ENCODE measurements at places on chromosomes 12 and 14.

GRCh38 chr12:66819587-66819986 is 140.7 kb upstream of the GRIP1 start:
- DNase-seq = no peak

DNA sequence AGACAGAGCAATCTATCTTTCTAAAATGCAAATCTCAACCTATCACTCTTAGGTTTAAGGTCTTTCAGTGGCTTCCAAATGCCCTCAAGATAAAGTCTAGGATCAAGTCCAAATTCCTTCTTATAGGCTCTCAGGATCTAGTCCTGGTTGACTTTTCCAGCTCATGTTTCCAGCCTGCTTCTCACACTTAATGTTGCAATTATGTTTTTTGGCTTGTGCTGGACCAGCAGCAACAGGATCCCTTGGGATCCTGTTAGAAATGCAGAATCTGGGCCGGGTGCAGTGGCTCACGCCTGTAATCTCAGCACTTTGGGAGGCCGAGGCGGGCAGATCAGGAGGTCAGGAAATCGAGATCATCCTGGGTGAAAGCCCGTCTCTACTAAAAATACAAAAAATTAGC is 10.6 kb downstream of the GPR33 start:
- DNase-seq = no peak

GRCh38 chr12:10395390-10395998 is 5.7 kb upstream of the KLRK1 start:
- DNase-seq = peak; percentile 74

DNA sequence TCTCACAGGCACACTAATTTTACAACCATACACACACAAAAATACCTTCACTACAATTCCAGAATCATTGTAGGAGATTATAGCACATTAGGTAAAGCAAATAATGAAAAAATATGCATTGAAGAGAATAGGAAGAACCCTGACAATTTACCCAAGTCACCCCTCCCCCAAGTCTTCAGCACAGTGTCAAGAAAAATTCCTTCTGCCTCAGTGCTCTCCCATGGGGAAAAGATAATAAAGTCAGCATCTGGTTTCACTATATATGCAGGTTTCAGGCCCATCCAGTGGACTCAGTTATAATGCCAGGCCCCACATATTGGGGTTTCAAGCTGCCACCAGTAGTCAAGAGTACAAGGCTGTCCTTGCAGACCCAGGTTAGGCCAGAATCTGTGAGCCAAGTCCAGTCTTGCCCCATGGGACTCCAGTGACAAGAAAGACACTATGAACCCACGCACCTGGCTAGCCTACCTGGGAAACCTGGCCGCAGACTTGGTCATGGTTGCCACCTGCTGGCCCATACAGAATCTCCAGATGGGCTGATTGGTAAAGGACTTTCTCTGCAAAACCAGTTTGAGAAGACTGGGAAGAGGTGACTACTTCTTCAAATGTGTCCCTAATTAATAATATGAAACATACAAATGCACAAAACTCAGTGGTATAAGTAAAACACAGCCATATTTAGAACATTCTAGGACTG is 398.6 kb upstream of the FLRT2 start:
- DNase-seq = no peak

GRCh38 chr14:85218982-85219381 is 311.0 kb upstream of the FLRT2 start:
- no peak for DNase-seq

DNA sequence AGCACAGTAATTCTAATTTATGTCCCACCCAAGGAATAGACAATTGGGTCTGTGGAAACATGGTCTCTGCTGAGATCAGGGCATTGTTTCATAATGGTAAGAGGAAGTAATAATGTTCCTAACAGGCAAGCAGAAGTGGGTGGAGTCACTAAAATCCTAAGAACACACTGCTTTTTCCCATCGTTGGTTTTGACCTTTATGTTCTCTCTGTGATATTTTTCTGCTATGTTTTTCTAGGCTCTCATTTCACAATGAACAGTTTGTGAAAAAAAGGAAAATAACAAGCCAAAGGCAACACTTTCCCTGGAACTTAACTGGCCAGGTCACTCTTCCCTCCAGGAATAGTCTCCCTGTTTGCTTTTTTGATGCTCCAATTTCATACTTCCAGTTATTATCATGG is 80.6 kb upstream of the OVCH1 start:
- DNase-seq = no peak

- no peak for DNase-seq
Observed at GRCh38 chr14:81018684-81019083, 63.3 kb downstream of the TSHR start.

- DNase-seq = no peak
Observed at GRCh38 chr12:62647586-62647985, 181.0 kb downstream of the MON2 start.

GRCh38 chr14:23929136-23929535 is 24.4 kb upstream of the DHRS4 start:
- DNase-seq = no peak

- DNase-seq = no peak
Observed at GRCh38 chr14:100581228-100582145, 5.7 kb downstream of the BEGAIN start.

- DNase-seq = no peak
Observed at GRCh38 chr12:72839696-72840095, 567.5 kb downstream of the TRHDE start.

DNA sequence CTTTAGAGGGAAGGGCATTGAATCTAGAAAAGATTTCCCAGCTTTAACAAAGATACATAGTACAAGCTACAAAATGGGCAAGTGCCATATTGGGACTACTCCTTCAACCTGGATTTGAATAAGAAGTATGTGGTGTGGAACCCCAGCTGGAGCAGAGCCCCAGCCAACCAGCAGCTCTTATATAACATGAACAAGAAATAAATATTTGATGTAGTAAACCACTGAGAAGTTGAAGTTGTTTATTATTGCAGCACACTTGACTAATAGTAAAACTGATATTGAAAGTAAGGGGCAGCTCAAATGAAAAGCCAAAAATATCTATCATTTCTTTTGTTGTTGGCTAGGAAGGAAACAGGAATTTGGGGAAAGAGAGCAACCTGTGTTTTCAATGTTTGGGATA is 701.8 kb downstream of the TMTC2 start:
- no peak for DNase-seq

Measured in CD4-positive, alpha-beta T cell treated with Interleukin-15 for 4 hours (primary cell).